Stimulated activated CD4-positive, alpha-beta T cell treated with anti-CD3 and anti-CD28 coated beads, Interleukin-12 subunit alpha, Interleukin-12 subunit beta, amount 100 ng/mL, for 4 hours (primary cell): ENCODE measurements at places on chromosomes 2 and 18.

GRCh38 chr18:48866028-48866733, 84.6 kb downstream of the SMAD7 start:
- no peak for DNase-seq

GRCh38 chr2:232744963-232745362, 31.4 kb downstream of the KCNJ13 start:
- DNase-seq, result no peak

DNA sequence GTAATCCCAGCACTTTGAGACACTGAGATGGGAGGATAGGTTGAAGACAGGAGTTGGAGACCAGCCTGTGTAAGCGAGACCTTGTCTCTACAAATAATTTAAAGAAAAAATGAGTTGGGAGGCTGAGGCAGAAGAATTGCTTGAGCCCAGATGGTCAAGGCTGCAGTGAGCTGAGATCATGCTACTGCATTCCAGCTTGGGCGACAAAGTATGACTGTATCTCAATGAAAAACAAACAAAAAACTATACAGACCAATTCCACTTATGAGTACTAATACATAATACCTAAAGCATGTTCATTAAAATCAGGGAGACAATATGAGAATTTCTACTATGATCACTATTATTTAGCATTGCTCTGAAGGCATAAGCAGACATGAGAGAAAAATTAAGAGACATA, 12.6 kb downstream of the RNF149 start:
- no peak for DNase-seq

GRCh38 chr2:218992703-218993344, 398 bp downstream of the CRYBA2 start:
- DNase-seq, result no peak

- DNase-seq, result peak; percentile 61
Observed at GRCh38 chr2:157875641-157876065, 477 bp downstream of the ACVR1 start.

DNA sequence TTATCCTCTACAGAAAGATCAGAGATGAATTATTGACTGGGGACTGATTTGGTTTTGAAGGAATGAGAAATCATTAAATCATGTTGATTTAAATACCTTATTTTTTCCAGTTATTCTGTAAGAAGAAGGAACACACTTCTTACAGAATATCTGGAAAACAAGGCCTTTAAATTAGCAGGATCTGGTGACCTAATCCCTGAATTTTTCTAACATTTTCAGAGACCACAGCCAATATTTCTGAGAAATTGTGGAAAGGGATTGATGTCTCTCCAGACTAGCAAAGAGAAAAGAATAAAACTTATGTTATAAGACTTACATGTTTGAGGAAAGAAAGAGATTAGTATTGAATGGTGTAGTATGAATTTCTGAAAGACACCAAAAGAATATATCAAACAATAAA, 104.0 kb downstream of the KCNE4 start:
- no peak for DNase-seq

- no peak for DNase-seq
Observed at GRCh38 chr2:147511491-147511948, 333.3 kb upstream of the ACVR2A start.

GRCh38 chr2:212665948-212666347, 127.3 kb upstream of the ERBB4 start:
- DNase-seq, result no peak

- DNase-seq, result no peak
Observed at GRCh38 chr2:54772531-54772930, 49.1 kb downstream of the EML6 start.

DNA sequence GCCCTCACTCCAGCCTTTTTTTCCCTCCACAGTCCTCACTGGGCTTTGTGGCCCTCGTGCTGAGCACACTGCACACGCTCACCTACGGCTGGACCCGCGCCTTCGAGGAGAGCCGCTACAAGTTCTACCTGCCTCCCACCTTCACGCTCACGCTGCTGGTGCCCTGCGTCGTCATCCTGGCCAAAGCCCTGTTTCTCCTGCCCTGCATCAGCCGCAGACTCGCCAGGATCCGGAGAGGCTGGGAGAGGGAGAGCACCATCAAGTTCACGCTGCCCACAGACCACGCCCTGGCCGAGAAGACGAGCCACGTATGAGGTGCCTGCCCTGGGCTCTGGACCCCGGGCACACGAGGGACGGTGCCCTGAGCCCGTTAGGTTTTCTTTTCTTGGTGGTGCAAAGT, 39.4 kb downstream of the STEAP3 start:
- no peak for DNase-seq

GRCh38 chr18:74519320-74520095, 14.8 kb upstream of the CNDP1 start:
- no peak for DNase-seq

- DNase-seq, result no peak
Observed at GRCh38 chr2:11079136-11079824, 76.0 kb upstream of the SLC66A3 start.

GRCh38 chr2:9488583-9489547, 14.5 kb downstream of the IAH1 start:
- DNase-seq, result no peak

DNA sequence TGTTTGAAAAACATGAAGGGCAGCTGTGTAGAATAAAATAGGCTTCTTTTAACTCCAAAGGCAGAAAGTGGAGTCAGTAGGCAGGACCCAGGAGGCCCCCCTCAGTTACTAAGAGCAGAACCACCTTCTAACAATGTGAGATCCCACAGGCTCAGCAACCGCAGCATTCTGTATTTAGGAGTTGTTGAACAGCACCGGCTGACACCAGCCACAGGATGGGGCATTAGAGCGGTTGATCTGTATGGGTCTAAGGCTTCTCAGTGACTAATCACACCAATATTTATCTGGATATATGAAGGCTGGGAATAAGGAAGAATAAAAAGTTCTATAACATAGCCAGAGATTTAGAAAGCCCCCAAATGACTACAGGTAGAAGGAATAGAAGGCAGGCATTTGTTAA, 51.7 kb downstream of the MYO5B start:
- no peak for DNase-seq

- no peak for DNase-seq
Observed at GRCh38 chr2:239786791-239787190, 238.4 kb downstream of the NDUFA10 start.

GRCh38 chr18:79466591-79466990, 70.9 kb downstream of the NFATC1 start:
- no peak for DNase-seq

DNA sequence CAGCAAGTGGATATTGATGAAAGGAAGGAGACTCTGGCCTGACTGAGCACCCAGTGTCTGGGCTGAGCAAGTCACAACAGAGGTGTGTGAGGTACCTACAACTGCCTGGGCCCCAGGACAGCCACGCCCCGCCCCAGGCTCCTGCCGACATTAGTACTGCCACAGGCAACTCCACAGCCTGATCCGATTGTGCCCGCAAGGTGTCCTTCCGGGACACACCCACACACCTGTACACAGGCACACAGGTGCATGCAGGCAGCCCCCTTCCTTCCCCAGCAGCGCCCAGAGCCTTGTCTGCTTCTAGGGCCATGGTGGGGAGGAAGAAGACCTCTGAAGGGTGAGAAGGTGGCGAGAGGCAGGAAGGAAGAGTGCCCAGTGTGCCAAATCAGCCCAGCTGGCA, 83.6 kb downstream of the TNS1 start:
- no peak for DNase-seq

- no peak for DNase-seq
Observed at GRCh38 chr2:54880428-54880827, 157.0 kb downstream of the EML6 start.

GRCh38 chr18:73879328-73879727, 268.3 kb downstream of the FBXO15 start:
- DNase-seq, result no peak

DNA sequence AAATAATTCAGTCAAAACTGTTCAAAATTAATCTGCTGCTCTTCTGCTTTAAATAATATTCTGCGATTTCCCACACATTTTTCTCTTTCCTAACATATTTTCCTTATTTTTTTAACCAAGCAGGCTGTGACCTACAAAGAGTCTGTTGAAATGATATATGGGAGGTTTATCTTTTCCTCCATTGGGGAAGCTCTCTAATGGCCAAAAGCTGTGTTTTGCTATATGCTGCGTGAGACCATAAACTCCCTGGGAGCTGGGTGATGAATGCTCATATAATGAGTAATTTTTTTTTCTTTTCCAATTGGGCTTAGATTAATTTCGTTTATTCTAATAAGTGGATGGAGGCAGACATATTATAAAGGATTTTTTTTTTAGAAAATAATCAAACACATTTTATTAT, 72.2 kb upstream of the MAP2 start:
- no peak for DNase-seq

- DNase-seq, result no peak
Observed at GRCh38 chr2:75596784-75597183, 36.0 kb upstream of the EVA1A start.

DNA sequence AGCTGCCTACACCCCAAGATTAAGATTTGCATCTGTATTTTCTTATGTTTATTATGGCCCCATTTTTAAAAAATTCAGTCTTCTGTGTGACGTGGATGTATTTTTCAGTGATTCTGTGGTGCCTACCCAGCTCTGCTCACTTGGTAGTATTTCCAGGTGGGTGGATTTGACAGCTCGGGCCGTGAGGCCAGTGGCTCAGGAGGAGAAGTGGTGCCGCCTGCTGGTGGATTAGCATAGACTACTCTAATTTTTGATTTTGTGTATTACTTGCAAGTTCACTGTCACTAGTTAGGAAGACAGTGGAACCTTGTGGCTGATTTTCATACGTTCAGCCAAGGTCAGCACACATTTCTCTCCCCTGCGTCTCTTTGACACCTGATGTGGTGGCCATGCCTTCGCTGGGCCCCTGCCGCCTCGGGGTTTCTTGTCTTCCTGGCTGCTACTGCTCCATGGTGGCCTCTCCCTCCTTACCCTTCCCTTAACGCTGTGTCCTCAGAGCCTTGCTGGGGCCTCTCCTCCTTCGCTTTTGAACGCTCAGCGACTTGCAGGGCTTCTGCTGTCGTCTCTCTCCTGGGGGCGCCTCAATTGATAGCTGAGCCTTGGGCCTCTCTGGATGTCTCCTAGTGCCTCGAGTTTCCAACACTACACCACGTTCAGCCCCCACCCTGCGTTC, 89.4 kb downstream of the DGKD start:
- peak; percentile 78 for DNase-seq

DNA sequence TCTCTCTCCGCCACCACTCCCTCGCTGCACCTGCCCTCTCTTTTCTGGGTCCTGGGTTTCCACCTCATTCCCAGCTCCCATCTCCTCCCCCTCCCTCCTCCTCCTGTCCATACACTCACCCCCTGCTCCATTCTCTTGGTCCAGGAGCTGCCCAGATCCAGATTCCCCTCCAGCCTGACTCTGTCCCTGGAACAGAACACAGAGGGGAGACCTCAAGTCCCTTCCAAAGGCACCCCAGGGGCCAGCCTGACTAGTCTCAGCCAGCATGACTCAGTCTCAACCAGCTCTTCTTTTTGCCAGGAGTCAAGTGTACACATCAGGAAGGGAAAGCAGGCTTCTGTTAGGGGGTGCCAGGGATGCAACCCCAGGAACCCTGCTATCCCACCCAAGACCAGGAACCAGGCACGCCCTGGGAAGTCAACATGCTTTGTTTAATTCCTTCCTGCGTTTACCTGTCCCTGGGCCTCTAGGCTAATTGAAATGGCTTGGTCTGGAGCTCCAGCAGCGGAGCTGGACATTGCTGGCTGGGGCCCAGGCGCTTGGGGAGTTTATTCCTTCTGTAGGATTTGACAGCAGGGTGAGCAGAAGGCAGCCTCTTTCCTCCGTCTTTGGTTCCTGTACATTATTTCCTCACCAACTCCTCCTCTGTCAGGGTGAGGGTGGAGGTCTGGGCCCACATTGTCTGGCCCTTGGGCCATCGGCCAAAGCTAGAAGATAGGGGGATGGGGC, 28.4 kb upstream of the SELENOI start:
- DNase-seq, result no peak

- no peak for DNase-seq
Observed at GRCh38 chr2:150469706-150470274, 17.7 kb downstream of the RND3 start.
